SK-N-SH treated with all-trans-retinoic acid at 6 μM for 48 hours (cell line): ENCODE measurements at places on chromosomes 11 and 22.

- ATAC-seq, result no peak
Measured at GRCh38 chr11:23398052-23398451, 537.8 kb upstream of the CCDC179 start.

DNA sequence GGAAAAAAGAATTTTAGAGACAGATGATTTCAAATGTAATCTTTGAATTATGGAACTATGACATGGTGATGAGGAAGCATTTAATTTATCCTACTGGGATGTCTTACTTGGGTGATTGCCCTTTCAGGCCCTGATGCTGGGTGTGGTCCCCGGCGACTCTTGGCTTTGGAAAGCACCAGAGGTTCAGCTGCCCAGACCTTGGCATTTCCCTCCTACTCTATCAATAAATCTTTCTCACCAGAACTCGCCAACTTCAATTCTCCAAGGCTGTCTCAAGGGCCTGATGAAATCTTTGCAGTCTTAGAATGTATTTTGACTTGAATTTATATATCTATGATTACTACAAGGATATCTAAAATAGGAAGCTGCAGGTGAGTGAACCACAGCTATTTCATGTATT, 18.5 kb upstream of the OR4D5 start:
- ATAC-seq, result no peak

- ATAC-seq, result no peak
Measured at GRCh38 chr11:107564877-107565218, 687 bp downstream of the ALKBH8 start.

DNA sequence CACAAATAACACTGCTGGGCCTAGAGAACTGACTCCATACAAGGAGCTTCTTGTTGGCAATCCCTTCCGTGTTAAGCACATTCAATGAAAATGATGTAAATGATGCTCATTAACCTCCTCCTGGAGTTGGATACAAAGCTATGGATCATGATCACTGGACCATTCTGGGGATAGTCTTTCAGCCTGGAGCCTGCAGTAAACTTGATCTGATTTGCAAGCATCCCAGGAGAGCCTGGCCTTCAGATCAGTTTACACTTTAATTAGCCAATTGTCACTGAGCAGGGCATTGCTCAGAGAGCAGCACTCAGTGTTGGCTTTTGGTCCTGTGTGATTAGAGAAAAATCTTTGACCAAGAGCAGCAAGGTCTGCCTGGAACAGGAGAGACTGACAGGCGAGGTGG, 45.6 kb downstream of the ARFGAP3 start:
- ATAC-seq, result no peak

GRCh38 chr11:6682936-6683861, at the start of gene MRPL17:
MRPL17 (minus strand) TSS chr11:6683340; CDS start chr11:6683296, 44 bp downstream.
- peak; percentile 97 for ATAC-seq

- no peak for ATAC-seq
Measured at GRCh38 chr11:119645018-119645417, 84.0 kb downstream of the NECTIN1 start.

GRCh38 chr11:115759622-115760460, 255.6 kb upstream of the CADM1 start:
- no peak for ATAC-seq

DNA sequence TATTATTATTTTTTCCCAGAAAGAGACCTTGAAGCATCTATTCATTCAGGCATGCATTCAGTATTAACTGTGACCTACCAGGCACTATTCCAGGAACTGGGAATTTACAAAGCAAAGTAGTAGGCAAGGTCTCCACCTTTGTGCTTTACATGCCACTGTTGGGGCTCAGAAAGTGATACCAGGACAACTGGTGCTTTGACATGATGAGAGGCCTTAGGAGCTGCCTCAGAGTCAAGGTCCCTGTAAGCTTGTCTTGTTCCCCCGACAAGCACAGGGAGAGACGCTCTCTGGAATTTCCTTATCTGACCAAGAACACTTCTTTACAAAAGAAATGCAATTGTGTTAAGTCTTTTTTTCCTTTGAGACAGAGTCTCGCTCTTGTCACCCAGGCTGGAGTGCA, 2.3 kb upstream of the HMOX1 start:
- no peak for ATAC-seq

DNA sequence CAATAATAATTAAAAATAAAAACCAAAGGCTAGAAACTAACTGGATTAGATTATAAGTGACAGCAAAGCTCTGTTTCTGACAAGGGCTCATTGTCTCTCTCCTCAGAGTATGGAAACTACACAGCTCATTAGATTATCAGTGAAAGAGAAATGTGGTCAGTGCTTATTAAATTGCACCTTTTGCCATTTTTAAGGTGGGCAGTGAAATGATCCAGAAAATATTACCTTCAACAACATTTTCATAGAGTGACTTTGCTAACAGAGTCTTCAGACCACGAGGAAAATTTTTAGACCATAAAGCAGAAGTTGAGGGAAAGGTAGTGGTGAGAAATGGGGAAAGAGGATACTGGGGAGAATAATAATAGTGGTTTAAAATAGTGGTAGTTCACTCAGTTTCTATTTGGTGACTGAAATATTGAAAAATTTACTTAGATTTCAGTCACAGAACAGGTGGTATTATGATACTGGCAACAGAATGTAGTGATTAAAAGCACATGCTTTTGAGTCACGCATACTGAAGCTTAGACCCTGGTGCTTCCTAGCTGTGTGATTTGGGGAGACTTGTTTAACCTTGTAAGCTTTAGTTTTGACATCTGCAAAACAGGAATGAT, 684.0 kb upstream of the CCDC90B start:
- peak; percentile 49; the same call in 1 of the 3 replicates for ATAC-seq

- no peak for ATAC-seq
Measured at GRCh38 chr11:60995798-60996197, 24.3 kb downstream of the CD6 start.

- ATAC-seq, result peak; percentile 80
Measured at GRCh38 chr11:27281740-27282590, 81.0 kb downstream of the CCDC34 start.

DNA sequence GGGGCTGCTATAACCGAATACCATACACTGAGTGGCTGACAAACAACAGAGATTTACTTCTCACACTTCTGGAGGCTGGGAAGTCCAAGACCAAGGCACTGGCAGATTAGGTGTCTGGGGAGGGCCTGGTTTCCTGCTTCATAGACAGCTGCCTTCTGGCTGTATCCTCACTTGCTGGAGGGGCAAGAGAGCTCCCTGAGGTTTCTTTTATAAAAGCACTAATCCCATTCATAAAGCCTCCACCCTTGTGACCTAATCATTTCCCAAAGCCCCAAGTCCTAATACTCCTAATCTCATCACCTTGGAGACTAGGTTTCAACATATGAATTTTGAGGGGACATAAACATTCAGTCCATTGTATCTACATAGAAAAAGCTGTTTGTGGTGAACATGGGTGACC, 131.8 kb downstream of the KIRREL3 start:
- ATAC-seq, result no peak

GRCh38 chr22:50530877-50531545, 1.2 kb upstream of the TYMP start:
- ATAC-seq, result peak; percentile 20

DNA sequence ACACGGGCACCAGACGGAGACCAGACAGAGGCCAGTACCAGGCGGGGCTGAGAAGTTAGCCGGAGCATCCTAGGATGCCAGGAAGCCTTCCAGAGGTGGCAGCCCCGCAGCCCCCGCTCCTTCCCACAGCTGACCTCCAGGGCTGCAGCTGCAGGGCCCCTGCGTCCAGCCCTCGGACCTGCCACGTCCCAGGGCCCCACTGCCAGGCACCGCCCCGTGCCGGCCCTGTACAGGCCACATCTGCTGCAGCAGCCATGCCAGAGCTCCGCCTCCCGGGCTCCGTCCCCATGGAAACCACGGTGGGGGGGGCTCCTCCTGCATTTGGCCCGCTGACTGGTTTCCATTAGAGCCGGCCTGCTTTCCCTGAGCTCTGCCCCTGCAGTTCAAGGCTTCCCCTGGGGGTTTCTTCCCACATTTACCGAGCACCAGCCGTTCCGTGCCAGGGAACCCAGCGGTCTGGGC, 62.5 kb upstream of the PPARA start:
- ATAC-seq, result peak; percentile 55

DNA sequence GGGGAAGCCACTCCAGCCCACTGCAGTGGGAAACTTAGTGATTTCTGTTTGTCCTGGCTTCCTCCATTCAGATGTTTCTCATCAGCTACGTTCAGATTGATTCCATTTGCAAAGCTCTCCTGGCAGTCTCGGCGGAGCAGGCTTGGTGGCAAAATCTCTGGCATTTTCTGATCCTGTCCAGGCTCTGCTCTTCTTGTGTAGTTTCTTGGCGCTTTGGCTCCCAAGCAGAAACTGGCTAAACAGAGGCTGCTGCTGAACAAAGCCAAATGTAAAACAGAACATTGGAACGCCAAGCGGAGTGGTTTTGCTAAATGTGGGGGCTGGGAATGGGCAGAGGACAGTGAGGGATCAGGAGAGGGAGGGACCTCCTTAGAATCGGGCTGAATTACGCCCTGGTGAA, 36.7 kb downstream of the ADAMTS8 start:
- peak; percentile 38; the same call in 2 of the 3 replicates for ATAC-seq

DNA sequence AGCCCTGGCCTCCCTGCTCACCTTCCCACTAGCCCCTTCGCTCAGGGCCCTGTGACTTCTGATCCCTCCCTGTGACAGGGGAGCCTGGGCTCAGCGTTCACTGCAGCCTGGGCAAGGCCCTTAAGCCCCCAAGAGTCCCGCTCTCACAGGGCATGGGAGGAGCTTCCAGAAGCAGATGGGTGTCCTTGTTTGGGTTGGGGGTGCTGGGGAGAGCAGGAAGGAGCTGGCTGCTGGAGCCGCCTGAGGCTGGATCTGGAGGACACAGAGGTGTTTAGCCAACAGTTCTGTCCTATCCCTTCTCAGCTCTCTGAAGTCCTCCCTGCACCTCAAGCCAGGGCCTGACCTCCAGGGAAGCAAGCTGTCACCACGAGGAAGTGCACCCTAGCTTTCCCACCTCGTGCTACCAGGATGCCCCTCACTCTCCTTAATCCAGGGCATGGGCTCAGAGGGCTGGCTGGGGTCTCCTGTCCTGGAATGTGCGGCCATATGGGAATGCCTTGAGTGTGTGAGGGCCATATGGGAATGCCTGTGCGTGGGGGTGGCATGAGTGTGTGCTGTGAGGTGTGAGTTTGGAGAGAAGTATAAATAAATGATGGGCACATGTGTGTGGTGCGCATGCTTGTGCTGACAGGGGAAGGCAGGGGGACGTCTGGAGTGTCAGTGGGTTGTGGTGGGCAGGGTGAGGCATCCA, 25.0 kb upstream of the TUB start:
- ATAC-seq, result no peak

- no peak for ATAC-seq
Measured at GRCh38 chr22:47808236-47808635, 1045.8 kb downstream of the TBC1D22A start.

- ATAC-seq, result no peak
Measured at GRCh38 chr11:16979703-16980622, 34.3 kb downstream of the PLEKHA7 start.

DNA sequence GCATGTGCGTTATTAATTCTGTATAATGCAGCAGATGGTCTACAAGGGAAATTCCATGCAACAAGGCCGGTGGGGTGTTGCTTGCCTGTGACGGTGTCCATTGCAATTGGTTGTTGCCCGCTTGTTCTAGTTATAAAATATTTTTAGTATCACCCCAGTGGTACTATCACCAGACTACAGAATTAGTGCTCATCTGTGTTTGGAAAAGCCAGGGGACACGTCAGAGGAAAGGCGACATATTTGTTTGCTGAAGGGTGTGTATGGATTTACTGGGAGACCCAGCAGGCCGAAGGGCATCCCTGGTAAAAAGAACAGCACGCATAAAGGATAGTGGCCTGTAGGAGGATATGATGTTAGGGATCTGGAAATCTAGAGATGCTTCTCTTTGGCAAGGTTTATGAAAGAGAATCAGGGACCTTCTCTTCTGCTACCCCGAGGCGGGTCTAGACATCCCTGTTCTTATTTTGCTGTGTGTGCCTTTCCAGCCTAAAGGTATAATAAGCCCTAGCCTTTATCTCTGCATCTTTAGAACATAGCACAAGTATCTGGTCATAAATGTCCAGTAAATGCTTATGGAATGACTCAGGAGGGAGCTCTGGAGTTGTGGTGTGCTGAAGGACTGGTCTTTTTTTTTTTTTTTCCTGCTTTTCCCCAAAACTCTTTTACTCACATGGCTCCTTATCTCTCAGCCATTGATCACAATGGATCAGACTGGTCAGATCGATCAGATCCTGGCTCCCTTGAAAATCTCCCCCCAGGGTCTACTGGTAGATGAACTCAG, 90.9 kb downstream of the LDLRAD3 start:
- peak; percentile 98 for ATAC-seq

GRCh38 chr11:119373921-119374631, 7.4 kb downstream of the USP2 start:
- peak; percentile 84 for ATAC-seq

DNA sequence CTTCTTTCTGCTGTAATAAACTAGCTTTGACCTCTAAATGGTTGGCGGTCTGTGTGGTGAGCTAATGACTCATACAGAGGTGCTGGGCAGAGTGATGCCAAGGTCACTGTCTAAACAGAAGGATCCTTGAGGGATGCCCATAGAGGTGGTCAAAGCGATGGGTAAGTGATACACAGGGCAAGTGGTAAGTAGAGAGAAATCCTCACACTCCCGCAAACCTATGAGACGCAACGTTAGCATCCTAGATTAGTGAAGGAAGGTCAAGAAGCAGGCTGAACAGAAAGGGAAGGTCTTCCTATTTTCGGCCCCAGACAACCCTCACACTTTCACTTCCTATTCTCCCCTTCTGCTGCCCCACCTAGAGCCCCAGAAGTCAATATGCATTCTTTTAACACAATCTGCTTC, 65.6 kb upstream of the SESN3 start:
- no peak for ATAC-seq

DNA sequence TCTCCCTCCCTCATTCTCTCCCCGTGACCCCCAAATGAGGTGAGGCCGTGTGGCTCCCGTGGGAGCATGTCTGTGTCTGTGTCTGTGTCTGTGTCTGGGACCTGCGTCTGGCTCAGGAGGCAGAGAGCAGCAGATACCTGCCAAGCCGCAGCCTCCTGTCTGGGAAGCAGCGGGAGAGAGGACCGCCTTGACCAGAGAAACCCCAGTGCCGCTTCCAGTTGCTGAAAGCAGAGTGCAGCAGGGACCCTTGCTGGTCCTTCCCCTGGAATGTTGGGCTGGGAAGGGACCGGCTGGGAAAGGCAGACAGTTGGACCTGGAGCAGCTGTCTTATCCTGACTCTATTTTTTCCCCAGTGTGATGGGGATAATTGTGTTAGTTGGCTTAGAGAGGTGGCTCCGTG, 525 bp downstream of the CSDC2 start:
- ATAC-seq, result peak; percentile 4; the same call in 2 of the 3 replicates

GRCh38 chr11:66626382-66626781, 10.0 kb downstream of the RBM14 start:
- ATAC-seq, result no peak

- ATAC-seq, result no peak
Measured at GRCh38 chr11:62260261-62260953, 9.6 kb upstream of the SCGB2A2 start.

GRCh38 chr11:60731586-60731985, 7.1 kb downstream of the MS4A18 start:
- ATAC-seq, result no peak
